ENCODE measurements at places on chromosomes 3 and 15. TPM values are rescaled to one million over a fixed set of nuclear protein-coding genes. Genes with fewer than 3 reads are reported as not detected.

GRCh38 chr3:171956181-171956683 is 83.1 kb upstream of the FNDC3B start:
- no peak for DNase-seq

- DNase-seq: no peak
These were observed 158.8 kb downstream of the IL20RB start for GRCh38 chr3:137116619-137117018.

The COLQ gene
- not detected for total RNA-seq

The XCR1 gene
- total RNA-seq: not detected

DNA sequence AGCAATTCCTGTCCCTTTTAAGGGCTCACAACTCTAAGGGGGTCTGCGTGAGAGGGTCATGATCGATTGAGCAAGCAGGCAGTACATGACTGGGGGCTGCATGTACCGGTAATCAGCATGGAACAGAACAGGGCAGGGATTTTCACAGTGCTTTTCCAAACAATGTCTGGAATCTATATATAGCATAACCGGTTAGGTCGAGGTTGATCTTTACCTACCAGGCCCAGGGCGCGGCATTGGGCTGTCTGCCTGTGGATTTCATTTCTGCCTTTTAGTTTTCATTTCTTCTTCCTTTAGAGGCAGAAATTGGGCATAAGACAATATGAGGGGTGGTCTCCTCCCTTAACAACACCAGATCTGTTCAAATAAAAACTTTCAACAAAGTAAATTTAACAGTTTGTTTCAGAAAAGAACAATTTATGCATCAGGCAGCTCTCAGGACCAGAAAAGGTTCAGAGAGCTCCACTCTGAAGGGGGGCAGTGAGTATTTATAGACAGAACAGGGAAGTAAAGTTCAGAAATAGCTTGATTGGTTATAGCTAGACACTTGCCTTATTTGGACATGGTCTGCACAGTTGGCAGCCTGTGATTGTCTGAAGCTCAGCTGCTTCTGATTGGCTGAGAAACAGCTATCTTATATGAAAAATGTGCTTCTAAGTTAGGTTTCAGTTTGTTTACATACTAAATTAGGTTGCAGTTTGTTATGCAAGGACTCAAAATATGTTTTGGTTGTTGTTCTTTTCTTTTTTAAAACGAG is 17.2 kb upstream of the B4GALT4 start:
- no peak for DNase-seq

- no peak for DNase-seq
These were observed 118.6 kb downstream of the PGPEP1L start for GRCh38 chr15:98888820-98889479.

The ABCC5 gene
- total RNA-seq: 9.4 TPM

DNA sequence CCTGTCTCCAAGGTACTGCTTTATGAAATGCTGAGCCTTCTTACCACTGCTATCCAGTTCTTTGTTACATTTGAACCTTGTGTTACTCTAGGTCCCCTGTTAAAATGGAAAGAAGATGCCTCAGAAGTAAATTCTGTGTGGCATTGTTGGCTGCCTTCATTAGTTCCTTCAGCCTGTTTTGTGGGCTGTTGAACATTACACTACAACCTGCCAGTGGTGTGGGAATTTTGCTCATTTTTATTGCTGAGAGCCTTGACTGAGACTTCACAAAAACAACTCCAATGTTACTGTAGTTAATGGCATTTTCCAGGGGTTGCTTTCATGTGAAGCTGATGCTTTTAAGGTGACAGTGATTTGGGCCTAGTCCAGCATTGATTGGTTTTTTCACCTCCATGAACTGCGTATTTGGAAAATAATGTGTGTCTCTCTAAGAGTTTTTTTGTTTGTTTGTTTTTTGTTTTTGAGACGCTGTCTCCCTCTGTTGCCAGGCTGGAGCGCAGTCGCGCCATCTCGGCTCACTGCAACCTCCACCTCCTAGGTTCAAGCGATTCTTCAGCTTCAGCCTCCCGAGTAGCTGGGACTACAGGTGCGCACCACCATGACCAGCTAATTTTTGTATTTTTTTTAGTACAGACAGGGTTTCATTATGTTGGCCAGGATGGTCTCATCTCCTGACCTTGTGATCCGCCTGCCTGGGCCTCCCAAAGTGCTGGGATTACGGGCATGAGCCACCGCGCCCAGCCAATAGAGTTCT is 4.3 kb downstream of the MAPK6 start:
- no peak for DNase-seq

DNA sequence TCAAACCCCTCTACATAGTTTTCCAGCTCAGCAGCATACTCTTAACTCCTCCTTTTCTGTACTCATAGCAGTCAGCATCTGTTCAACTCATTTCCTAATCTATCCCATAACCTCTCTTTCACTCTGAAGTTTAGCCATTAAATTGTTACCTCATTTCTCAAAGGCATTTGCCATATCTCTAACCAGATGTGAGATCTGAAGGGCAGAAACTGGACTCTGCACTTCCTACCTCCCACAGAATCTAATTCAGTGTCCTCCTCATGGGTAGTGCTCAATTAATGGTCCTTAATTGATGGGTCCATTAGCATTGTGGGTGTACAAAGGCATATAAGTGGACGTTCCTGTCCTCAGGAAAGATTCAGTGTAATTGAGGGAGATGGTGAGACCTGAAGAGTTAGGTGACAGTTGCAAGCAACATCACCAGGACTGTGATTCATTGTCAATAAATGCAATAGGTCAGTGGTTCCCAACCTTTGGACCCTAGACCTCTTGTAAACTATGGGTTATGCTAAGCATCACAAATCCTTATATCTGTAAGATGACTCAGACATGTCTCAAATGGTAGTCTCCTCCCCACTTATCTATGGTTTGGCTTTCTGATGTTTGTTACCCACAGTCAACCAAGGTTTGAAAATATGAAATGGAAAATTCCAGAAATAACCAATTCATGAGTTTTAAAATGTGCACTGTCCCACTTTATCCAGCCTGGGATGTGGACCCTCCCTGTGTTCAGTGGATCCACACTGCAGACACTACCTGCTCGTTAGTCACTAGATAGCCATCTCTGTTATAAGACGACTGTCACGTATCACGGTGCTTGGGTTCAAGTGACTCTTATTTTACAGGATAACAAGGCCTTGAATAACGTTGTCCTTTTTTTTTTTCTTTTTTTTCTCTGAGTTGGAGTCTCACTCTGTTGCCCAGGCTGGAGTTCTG is 25.0 kb upstream of the UACA start:
- no peak for DNase-seq

The GMNC gene
- not detected for total RNA-seq

The WNT7A gene
- not detected for total RNA-seq

DNA sequence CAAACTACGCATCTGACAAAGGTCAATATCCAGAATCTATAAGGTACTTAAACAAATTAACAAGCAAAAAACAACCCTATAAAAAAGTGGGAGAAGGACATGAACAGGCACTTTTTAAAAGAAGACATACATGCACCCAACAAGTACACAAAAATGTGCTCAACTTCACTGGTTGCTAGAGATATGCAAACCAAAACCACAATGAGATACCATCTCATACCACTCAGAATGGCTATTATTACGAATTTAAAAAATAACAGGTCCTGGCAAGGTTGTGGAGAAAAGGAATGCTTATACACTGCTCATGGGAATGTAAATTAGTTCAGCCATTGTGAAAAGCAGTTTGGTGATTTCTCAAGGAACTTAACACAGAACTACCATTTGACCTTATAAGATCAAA is 175.6 kb upstream of the MLF1 start:
- DNase-seq: no peak

The VIPR1 gene
- total RNA-seq: 0.35 TPM

The DOCK3 gene
- total RNA-seq: 1.9 TPM

The DUOXA2 gene
- not detected for total RNA-seq

- no peak for DNase-seq
These were observed 452.8 kb downstream of the ROBO1 start for GRCh38 chr3:79314962-79315361.

DNA sequence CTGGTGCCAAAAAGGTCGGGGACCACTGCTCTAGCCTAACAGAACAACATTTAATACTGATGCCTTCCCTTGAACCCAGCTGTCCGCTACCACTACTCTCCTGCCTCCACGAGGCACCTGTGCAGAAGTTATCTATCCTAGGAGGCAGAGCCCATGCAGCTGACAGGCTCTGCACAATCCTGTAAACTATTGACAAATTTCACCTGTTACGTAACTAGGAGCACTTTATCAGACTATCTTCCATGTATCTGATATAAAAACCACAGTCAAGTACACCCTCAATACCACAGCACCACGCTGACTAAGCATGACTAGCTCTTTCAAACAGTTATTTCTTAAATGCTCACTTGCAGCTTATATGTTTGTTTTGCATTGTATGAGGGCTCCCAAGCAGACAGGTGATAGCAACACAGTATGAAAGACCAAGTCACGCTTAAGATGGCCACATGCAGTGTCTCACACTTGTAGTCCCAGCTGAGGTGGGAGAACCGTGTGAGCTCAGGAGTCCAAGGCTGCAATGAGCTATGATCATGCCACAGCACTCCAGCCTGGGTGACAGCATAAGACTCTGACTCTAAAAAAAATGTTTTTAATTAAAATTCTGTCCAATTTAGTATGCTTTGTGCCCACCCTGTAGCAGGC is 4.5 kb upstream of the IL17RC start:
- no peak for DNase-seq

DNA sequence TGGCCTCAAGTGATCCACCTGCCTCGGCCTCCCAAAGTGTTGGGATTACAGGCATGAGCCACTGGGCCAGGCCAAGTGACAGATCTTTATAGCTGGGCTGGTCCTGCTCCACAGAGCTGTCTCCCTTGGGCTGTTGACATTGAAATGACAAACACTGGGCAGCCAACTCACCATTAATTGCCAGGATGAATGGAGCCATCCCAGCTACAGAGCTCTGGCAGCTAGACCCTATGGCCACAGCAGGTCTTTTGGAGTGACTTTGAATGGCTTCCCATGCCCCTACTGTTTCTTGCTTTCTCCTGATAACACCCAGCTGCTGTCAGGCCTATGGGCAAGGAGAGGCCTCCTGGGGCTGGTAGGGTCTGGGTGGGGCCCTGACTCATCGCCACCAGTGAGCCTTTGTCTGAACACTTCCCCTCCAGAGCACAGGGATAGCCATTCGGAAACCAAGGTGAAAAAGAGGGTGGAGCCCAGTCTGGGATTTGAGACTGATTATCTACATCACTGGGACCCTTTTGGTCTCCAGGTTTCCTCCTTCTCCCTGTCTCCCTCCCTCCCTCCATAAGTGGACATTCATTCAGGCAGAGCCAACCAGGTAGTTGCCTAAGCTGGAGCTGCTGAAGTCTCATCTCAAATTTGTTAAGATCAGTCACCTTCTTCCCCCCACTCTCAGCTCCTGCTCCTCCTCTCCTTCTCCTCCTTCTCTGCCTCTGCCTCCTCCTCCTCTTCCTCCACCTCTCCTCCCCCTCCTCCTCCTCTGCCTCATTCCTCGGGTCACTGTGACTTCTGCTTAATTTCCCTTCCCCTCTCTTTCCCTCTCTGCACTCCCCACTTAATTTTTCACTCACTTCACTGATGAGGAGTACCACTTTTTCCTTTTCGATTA is 34.0 kb downstream of the BHLHE40 start:
- no peak for DNase-seq

The SHC4 gene
- total RNA-seq: 10.9 TPM

DNA sequence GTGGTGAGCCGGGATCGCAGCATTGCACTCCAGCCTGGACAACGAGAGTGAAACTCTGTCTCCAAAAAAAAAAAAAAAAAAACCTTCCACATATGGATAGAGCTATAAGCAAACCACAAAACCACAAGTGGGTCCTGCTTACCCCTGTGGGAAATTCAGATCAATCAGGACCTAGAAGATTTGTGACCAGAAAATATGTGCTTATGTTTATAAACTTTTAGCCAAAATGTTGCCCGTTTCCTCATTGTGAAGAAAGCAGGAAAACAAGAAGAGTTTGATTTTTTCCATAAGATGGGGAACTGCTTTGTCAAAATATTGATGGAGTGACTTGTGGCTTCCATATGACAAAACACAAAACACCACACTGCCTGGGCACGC is 3.4 kb upstream of the SLC25A38 start:
- DNase-seq: no peak

The PLA2G4D gene
- not detected for total RNA-seq

The CA12 gene
- total RNA-seq: 29.6 TPM
